GM04503 (cell line): ENCODE measurements at places on chromosomes 3 and 15.

DNA sequence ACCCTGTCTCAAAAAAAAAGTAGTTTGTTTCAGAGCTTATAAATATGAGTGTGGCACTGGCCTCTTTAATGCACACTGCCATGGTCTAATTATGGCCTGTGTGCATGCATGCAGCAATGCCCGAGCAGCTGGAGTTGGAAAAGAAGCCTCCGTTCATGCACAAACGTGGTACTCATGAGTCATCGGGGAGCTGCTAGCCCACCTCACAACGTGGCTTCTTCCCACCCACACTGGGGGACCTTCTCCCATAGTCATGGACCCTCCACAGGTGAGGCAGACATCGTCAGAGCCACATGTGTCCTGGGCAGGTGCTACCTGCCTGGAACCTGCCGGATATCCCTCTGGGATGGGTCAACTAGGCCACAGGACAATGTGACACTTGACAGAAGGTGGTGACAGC is 66.7 kb downstream of the ATP10A start:
- no peak for DNase-seq

DNA sequence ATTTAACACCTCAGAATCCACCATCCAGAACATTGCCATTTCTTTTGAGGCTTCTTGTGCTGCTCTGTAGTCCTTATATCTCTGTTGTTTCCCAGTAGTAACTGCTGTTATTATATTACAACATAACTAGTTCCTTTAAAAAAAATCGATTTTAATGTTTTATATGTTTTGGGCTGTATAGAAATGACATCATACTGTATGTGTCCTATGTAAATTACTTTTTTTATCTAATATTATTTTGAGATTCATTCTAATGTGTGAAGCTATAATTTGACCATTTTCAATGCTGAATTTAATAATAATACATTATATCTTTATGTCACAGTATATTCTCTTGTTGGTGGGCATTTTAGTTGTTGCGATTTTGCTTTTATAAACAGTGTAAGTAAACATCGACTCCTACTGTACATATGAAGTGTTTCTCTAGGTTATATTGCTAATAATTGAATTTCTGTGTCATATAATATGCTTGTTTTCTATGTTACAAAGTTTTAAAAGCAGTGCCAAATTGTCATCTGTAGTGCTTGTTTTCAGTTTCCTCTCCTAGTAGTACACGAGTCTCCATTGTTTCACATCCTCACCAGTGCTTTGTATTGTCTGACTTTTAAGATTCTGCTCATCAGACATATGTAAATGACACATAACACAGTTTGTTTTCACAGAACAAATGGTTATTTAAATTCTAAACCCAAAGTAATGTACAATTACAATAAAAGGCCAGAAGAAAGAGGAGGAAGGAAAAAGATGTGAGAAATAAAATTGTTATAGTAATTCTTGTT is 172.0 kb upstream of the LRRFIP2 start:
- no peak for DNase-seq

- DNase-seq, result no peak
Measured at GRCh38 chr3:194133661-194134230, 2.2 kb upstream of the HES1 start.

- peak; percentile 16 for DNase-seq
Measured at GRCh38 chr3:4492208-4493013, 737 bp upstream of the ITPR1 start.

GRCh38 chr15:93066224-93066681 is 22.8 kb downstream of the RGMA start:
- DNase-seq, result no peak

- peak; percentile 96 for DNase-seq
Measured at GRCh38 chr3:64187065-64187959, 38.0 kb downstream of the PRICKLE2 start.

- no peak for DNase-seq
Measured at GRCh38 chr3:129555153-129555550, 12.2 kb downstream of the H1-8 start.

DNA sequence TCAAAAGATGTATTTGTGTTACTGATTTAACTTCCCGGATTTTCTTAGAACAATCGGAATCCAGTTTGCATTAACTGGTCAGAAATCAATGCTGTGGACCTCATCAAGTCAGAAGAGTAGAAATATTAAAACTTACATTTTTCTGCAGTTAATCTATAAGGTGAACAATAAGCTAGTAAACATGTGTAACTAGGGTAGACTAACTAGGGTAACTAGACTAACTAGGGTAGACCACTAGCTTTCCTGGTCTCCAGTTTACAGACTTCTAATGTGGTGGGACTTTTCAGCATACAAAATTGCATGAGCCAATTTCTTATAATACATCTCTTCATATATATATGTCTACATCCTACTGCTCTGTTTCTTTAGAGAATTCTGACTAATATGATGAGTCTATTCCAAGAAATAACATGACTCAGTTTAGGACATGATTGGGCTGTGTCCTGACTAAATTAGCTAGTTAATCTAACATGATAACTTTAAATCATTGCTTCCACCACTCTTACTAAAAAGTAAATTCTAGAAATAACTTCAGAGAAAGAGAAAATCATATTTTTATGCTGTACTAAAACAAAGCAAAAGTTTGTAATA is 5.3 kb downstream of the PLSCR2 start:
- no peak for DNase-seq

DNA sequence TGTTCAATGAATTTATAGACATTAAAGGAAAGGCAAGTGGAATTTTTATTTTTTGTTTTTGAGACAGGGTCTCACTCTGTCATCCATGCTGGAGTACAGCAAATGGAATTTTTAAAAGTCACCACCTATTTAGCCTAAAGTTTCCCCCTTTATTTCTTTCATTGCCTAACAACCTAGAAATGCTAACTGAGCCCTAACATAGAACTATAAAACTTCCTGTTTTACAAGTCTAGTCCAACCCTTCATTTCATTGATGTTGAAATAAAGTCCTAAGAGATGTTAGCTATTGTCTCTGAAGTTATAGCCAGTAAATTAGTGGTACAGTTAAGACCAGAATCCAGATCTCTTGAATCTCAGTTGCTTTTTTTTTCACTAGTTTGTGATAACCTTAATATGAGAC is 39.0 kb downstream of the MAPK6 start:
- no peak for DNase-seq

DNA sequence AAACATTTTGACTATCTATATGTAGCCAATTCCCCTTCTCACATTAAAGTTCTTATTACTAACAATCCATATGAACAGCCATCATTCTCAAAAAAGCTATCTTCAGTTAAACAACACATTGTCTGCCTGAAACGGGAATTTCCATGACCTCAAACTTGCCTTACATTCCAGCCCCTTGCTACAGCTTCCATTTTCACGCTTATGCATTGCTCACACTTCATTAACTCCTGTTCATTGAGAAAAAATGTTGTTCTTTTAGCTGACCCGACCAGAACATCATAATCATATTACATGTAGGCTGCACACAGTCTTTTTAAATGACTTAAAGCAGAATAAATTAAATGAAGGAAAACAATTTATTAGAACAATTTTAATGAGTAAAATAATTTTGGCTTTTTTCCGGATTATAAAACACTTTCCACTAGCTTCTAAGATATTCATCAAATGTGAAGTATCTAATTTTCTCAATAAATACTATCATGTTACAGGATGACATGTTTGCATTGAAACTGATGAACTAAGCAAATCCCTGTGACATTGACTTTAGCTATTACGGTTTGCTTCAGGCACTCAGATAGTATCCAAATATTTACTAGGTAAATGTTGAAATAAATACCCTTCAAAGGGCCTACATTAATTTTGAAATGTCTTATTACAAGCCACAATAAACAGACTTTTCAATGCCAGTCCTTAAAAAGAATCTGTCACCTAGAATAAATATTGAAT is 49.9 kb downstream of the P3H2 start:
- no peak for DNase-seq

DNA sequence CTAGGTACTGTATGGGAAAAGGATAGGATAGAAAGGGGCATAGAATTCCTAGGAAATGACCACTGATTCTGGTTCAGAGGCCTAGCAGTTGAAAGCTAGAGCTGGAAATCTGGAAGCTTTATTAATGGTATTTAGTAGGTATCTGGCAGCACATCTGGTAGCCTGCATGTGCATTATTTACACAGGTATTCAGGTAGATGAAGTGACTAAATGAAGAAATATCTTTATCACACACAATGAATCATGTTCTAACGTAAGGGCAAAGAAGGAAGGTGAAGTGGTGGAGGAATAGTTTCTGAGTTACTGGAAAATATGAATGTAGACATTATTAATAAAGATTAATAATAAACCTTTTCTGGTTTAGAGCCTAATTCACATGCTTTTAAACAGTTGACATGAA is 119.9 kb downstream of the MBNL1 start:
- DNase-seq, result no peak

DNA sequence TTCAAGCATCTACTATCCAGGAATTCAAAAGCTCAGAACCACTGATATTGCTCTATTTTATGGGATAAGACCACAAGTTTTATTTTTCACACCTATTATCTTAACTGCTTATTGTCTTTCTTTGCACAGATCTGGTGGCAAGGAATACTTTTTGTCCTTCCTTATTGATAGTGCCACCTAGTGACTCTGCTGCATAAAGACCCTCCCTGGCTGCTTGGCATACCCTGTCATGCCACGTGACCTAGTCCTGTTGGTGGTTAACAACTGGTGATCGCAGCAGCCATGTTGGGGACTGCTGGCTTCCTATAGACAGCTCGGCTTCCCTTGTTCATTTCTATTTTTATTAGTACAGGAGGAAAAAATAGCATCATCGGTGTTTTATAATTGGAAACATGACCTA is 236.3 kb downstream of the MEX3B start:
- no peak for DNase-seq

- DNase-seq, result no peak
Measured at GRCh38 chr3:185767002-185767688, 57.7 kb downstream of the IGF2BP2 start.

- no peak for DNase-seq
Measured at GRCh38 chr3:129025691-129026435, 24.8 kb downstream of the EFCC1 start.

DNA sequence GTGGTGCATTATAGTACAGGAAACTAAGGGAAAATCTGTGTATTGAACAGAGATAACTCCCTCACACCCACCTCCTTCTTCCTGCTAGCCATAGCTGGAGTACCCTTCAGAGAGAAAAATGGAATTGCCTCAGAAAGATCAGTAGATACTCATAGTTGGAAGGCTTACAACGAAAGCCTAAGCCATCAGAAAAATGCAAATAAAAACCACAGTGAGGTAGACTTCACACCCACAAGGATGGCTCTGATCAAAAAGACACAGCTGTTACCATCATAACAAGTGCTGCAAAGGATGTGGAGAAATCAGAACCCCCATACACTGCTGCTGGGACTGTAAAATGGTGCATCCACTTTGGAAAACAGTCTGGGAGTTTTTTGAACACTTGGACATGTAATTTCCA is 7.4 kb upstream of the DLG1 start:
- peak; percentile 77 for DNase-seq

DNA sequence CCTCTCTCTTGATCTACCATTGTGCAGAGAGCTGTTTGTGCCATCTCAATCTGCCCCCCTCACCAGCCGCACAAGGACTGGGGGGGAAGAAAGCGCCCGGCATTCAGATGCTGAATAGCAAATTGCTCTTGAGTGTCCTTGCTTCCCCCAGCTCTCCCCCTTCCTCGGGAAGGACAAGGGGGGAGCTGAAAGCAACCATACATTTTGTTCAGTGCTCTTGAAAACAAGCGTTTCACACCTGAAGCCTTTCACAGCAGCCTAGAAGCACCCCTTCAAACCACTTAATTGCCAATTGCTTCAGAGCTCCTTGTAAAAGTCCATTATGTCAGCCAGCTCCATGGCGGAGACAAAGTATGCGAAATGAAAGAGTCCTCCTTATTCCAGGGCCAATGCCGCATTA is 540.1 kb downstream of the NR2F2 start:
- DNase-seq, result no peak

- no peak for DNase-seq
Measured at GRCh38 chr15:52220251-52220650, 29.1 kb upstream of the GNB5 start.

DNA sequence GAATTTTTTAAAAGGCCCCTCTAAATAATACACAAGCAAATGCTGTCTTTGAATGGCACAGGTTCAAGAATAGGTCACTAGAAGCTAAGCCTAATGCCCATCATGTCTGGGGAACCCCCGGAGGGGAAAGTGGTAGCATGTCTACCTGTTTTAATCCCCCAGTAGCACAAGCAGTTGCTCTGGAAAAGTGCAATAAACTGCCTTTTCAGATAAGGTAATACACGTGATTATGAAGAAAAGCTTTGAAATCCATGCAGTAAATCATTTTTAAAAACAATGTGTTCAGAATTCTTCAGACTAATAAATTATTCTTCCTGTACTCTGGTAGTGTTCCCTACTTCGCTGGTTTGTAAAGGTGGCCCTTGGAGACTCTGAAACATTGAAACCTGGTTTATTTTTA is 922.2 kb downstream of the ROBO1 start:
- no peak for DNase-seq

GRCh38 chr3:177571271-177571943 is 374.1 kb upstream of the TBL1XR1 start:
- no peak for DNase-seq

- no peak for DNase-seq
Measured at GRCh38 chr3:117126460-117126859, 416.9 kb downstream of the TUSC7 start.

- no peak for DNase-seq
Measured at GRCh38 chr3:30156586-30157498, 449.6 kb upstream of the TGFBR2 start.

GRCh38 chr15:53917109-53917508 is 61.1 kb upstream of the UNC13C start:
- DNase-seq, result no peak

- DNase-seq, result peak; percentile 86
Measured at GRCh38 chr3:111735243-111735758, 123.8 kb upstream of the PHLDB2 start.

- DNase-seq, result no peak
Measured at GRCh38 chr15:57354436-57355123, 21.7 kb upstream of the CGNL1 start.

DNA sequence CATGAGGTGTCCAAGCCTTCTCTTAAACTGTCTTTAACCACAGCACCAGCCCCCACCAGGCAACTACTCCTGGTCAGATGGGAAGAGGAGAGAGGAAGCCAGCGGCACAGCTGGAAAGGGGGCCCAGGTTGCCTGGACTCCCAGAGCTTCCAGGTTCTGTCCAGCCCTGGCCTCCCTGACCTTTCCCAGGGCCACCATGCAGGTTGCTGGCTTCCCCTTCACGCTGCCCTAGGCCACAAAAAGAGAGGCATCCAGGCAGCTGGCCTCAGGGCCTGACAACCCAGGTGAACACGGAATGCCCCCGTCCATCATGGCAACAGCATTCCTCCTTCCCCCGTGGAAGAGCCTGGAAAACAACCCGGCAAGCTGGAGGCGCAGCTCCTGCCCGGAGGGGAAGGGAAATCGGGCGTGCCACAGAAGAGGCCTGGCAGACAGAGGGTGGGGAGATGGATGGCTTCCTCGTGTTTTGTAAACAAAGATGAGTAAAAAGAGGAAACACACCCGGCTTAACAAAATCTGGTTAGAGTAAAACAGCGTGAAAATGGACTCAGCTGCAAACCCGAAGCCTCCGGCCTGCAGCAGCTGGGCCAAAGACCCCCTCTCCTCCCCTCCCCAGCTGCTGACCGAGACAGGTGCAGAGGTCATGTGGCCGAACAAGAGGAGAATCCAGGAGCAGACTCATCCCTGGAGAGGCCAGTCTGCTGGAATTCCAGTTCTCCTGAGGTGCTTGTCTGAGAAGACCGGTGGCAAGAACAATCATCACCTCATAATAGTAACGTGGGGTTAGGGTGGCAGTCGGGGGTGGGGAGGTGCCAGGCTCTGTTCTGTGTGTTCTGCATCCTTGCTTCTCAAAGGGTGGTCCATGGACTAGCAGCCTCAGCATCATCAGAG is 15.5 kb downstream of the BMF start:
- no peak for DNase-seq
